ENCODE measurements at places on chromosomes 7 and 10.

DNA sequence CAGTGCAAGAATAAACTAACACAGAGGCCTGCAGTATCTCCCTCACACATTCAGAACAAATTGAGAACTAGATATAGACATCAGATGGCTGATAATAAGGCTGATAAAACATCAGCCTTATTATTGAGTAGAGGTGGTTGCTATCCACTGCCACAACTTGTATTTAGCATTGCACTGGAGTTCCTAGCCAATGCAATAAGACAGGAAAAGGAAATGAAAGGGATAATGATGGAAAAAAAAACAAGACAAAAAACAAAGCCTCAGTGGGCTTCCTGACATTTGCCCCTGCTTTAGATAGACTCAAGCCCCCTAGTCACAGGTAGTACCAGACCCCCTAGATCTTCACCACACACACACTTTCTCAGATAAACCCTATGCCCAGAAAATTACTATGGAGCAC is 33.2 kb upstream of the ELN start:
- H3K27ac ChIP-seq: no peak overlapping the region
- no peak for DNase-seq
- no peak overlapping the region for H3K4me3 ChIP-seq
- H3K36me3 ChIP-seq: no peaks in the 10 kb centered on the region
- H3K4me1 ChIP-seq: no peaks in the 10 kb centered on the region

- H3K27me3 ChIP-seq: no peaks in the 10 kb centered on the region
- DNase-seq: peak; percentile 37
- H3K4me1 ChIP-seq: no peaks in the 10 kb centered on the region
- H3K4me3 ChIP-seq: no peak overlapping the region
- no peaks in the 10 kb centered on the region for H3K36me3 ChIP-seq
- H3K27ac ChIP-seq: no peak overlapping the region
Observed at GRCh38 chr10:21675157-21675796, 141.2 kb downstream of the MLLT10 start.

GRCh38 chr10:78339251-78339650 is 305.6 kb downstream of the RPS24 start:
- no peaks in the 10 kb centered on the region for H3K36me3 ChIP-seq
- no peak overlapping the region for H3K4me3 ChIP-seq
- peaks cover 13% of the 10 kb centered on the region for H3K27me3 ChIP-seq
- H3K4me1 ChIP-seq: no peaks in the 10 kb centered on the region
- H3K27ac ChIP-seq: no peak overlapping the region
- no peak for DNase-seq

GRCh38 chr10:126749015-126749655 is 78.6 kb upstream of the C10orf90 start:
- DNase-seq: peak; percentile 70
- no peak overlapping the region for H3K4me3 ChIP-seq
- no peaks in the 10 kb centered on the region for H3K4me1 ChIP-seq
- H3K27me3 ChIP-seq: peaks cover 5% of the 10 kb centered on the region

- H3K27ac ChIP-seq: no peak overlapping the region
- H3K4me1 ChIP-seq: no peaks in the 10 kb centered on the region
- no peak overlapping the region for H3K4me3 ChIP-seq
- H3K27me3 ChIP-seq: no peaks in the 10 kb centered on the region
- no peaks in the 10 kb centered on the region for H3K36me3 ChIP-seq
- DNase-seq: no peak
Observed at GRCh38 chr7:1348096-1348822, 111.0 kb downstream of the MICALL2 start.

GRCh38 chr7:41507686-41508268 is 195.1 kb downstream of the INHBA start:
- no peak overlapping the region for H3K4me3 ChIP-seq
- H3K4me1 ChIP-seq: no peaks in the 10 kb centered on the region
- H3K27me3 ChIP-seq: no peaks in the 10 kb centered on the region
- no peak overlapping the region for H3K27ac ChIP-seq
- H3K36me3 ChIP-seq: no peaks in the 10 kb centered on the region

- no peaks in the 10 kb centered on the region for H3K27me3 ChIP-seq
- DNase-seq: peak; percentile 52
- H3K27ac ChIP-seq: no peak overlapping the region
- peaks cover 26% of the 10 kb centered on the region for H3K4me1 ChIP-seq
Observed at GRCh38 chr10:43348511-43349312, 22.7 kb upstream of the FXYD4 start.

GRCh38 chr7:111653846-111654245 is 91.6 kb upstream of the IMMP2L start:
- no peak for DNase-seq
- no peak overlapping the region for H3K27ac ChIP-seq
- no peaks in the 10 kb centered on the region for H3K27me3 ChIP-seq
- H3K36me3 ChIP-seq: no peaks in the 10 kb centered on the region

DNA sequence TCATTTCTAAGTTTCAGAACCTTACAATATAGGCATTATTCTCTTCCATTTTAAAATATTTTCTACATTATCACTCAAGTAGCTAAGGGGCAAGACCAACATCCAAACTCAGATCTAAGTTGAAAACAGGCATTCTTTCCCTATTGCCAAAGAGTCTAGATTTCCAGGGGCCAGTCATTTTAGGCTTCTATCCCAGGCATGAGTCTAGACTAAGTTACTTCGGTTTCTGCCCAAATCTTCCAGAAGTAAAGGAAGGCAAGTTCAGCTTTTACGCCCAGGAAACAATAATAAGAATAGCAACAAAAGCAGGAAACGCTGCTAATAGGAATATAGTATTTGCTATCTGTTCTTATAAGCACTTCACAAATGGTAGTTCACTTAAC is 189.9 kb downstream of the DGKI start:
- H3K27ac ChIP-seq: no peak overlapping the region
- H3K4me1 ChIP-seq: no peaks in the 10 kb centered on the region
- H3K27me3 ChIP-seq: peaks cover 16% of the 10 kb centered on the region
- no peak overlapping the region for H3K4me3 ChIP-seq

GRCh38 chr10:11573497-11573896 is 38.0 kb downstream of the USP6NL start:
- DNase-seq: no peak
- no peaks in the 10 kb centered on the region for H3K36me3 ChIP-seq
- no peak overlapping the region for H3K4me3 ChIP-seq
- no peaks in the 10 kb centered on the region for H3K27me3 ChIP-seq
- no peaks in the 10 kb centered on the region for H3K4me1 ChIP-seq
- H3K27ac ChIP-seq: no peak overlapping the region

GRCh38 chr10:42367532-42368230 is 270.7 kb downstream of the ZNF33B start:
- H3K4me1 ChIP-seq: no peaks in the 10 kb centered on the region
- H3K36me3 ChIP-seq: no peaks in the 10 kb centered on the region
- DNase-seq: no peak
- H3K27me3 ChIP-seq: no peaks in the 10 kb centered on the region
- no peak overlapping the region for H3K4me3 ChIP-seq
- no peak overlapping the region for H3K27ac ChIP-seq

DNA sequence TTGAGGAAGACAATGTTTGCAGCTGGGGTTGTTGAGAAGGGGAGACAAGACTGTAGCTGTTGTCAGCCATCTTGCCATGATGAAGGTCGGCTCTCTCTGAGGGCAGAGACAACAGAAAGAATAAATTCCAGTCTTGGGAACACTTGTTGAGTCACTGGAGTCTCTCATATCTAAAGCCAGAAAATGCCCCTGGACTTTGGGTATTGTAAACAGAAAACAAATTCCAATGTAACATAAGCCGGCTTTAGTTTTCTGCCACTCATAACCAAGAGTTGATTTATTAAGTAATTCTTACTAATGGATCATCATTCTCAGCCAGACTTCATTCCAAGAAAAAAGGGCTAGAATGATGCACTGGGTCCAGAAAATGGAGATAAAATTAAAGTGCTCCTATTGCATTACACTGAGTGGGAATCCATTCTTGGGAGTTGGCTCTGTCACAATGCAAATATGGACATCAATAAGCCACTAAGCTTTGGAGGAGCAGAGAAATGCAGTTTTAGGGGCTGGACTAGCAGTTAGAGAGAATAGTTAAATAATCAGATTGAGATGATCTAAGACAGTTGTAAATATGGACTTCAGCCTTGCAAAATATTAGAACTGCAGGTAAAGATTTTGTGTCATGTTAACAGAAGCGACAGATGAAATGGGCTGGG is 78.9 kb downstream of the ADAM12 start:
- peaks cover 44% of the 10 kb centered on the region for H3K27me3 ChIP-seq
- no peak for DNase-seq
- no peak overlapping the region for H3K27ac ChIP-seq

GRCh38 chr10:5976512-5977470 is 552 bp downstream of the IL15RA start:
- H3K27me3 ChIP-seq: no peaks in the 10 kb centered on the region
- H3K36me3 ChIP-seq: no peaks in the 10 kb centered on the region
- peaks cover 4% of the 10 kb centered on the region for H3K4me1 ChIP-seq
- H3K4me3 ChIP-seq: peak overlapping the region; percentile 83
- H3K27ac ChIP-seq: peak overlapping the region; percentile 85

DNA sequence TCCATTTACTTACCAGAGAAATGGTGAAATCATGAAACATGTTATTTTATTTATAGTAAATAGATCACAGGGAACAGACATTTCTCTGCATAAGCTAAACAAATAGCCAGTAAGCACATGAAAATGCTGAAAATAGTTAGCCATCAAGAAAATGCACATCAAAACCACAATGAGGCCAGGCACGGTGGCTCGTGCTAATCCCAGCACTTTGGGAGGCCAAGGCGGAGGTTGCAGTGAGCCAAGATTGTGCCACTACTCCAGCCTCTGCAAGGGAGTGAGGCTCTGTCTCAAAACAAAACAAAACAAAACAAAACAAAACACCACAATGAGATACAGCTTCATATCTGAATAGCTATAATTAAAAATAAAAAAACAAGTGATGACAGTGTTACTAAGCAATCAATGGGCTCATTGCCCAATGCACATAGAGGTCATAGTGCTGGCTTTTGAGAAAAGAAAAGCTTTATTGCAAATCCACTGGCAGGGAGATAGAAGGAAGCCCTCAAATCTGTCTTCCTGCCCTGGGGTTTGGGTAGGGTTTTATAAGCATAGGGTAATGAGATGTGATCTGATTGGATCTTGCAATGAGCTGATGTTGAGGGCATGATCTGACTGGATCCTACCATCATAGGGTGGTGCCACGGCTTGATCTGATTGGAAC is 16.2 kb downstream of the CSTF2T start:
- no peaks in the 10 kb centered on the region for H3K36me3 ChIP-seq
- H3K27me3 ChIP-seq: peaks cover 21% of the 10 kb centered on the region
- H3K4me1 ChIP-seq: no peaks in the 10 kb centered on the region
- no peak for DNase-seq
- H3K4me3 ChIP-seq: no peak overlapping the region

- no peaks in the 10 kb centered on the region for H3K36me3 ChIP-seq
- no peaks in the 10 kb centered on the region for H3K4me1 ChIP-seq
- no peaks in the 10 kb centered on the region for H3K27me3 ChIP-seq
Observed at GRCh38 chr7:26630941-26631580, 233.3 kb downstream of the SKAP2 start.

- peak within 1 kb of the TSS; percentile 59 for H3K27ac ChIP-seq
- no peaks in the 10 kb centered on the region for H3K36me3 ChIP-seq
- peaks cover 27% of the 10 kb centered on the region for H3K4me1 ChIP-seq
- DNase-seq: peak; percentile 100
Observed at GRCh38 chr10:102502337-102503151, at the start of gene ACTR1A. TSS of gene ACTR1A (minus strand) at chr10:102502712. CDS start at chr10:102502647, 65 bp downstream.

DNA sequence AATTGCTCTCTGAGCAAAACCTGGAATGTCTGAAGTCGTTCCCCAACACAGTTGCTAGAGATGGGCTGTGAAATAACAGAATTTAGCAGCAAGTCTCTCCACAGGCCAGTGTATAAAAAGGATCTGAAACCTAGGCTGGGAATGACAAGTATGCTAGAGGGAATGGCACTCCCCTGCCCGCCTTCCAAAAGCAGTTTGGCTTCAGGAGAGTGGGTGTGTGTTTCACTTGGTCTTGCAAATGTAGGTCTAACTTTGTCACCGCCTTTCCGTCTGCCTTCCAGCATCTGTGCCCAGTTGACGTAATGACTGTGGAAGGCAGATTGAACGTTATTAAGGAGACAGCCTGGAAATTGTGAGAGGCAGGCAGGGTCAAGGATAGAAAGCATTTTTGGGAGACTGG is 18.0 kb upstream of the MTURN start:
- H3K27me3 ChIP-seq: no peaks in the 10 kb centered on the region
- H3K4me3 ChIP-seq: no peak overlapping the region
- H3K27ac ChIP-seq: no peak overlapping the region
- no peak for DNase-seq

- H3K36me3 ChIP-seq: no peaks in the 10 kb centered on the region
- H3K27ac ChIP-seq: no peak overlapping the region
- no peak for DNase-seq
- H3K4me1 ChIP-seq: no peaks in the 10 kb centered on the region
Observed at GRCh38 chr7:7014827-7015595, 167.3 kb upstream of the C1GALT1 start.

DNA sequence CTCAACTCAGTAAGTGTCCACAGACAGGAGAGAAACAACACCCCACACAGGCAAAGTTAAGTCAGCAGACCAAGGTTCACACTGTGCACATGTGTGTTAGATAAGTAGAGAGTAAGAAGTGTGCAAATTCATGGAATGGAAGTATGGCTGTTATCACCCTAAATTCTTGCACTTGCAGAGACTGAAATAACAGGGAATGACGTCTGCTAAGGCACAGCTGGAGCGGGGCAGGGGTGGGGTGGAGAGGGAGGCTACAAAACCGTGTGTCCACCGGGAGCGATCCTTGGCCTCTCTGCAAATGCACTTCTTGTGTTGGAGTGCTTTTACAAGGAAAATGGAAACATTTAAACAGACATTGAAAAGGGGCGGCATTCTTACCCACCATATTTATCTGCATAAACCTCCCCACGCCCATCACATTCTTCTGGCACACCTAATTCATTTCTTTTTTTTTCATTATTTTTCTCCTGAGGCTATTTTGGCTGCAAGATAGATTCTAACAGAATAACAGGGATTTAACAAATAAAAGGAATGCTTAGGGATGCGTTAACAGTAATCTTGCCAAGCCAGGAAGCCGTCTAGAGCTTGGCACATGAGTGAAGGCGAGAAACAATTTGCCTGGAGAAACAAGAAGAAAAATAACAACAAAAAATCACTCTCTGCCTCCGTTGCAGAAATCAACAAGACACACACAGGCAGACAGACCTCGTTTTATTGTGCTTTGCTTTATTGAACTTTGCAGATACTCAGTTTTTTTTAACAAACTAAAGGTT is 30.1 kb downstream of the TNS3 start:
- H3K36me3 ChIP-seq: no peaks in the 10 kb centered on the region
- H3K4me3 ChIP-seq: no peak overlapping the region
- H3K27ac ChIP-seq: no peak overlapping the region
- no peaks in the 10 kb centered on the region for H3K27me3 ChIP-seq

- no peak overlapping the region for H3K27ac ChIP-seq
- DNase-seq: no peak
- H3K4me3 ChIP-seq: no peak overlapping the region
- H3K27me3 ChIP-seq: no peaks in the 10 kb centered on the region
Observed at GRCh38 chr10:102648889-102649796, 4.9 kb downstream of the TRIM8 start.

GRCh38 chr7:132133501-132133900 is 442.8 kb downstream of the PLXNA4 start:
- no peaks in the 10 kb centered on the region for H3K4me1 ChIP-seq
- DNase-seq: no peak
- H3K4me3 ChIP-seq: no peak overlapping the region
- peaks cover 44% of the 10 kb centered on the region for H3K27me3 ChIP-seq
- H3K36me3 ChIP-seq: no peaks in the 10 kb centered on the region
